G401 (cell line): ENCODE measurements at places on chromosomes 2 and 18.

- DNase-seq: no peak
Observed at GRCh38 chr2:231371430-231372054, 24.0 kb upstream of the B3GNT7 start.

DNA sequence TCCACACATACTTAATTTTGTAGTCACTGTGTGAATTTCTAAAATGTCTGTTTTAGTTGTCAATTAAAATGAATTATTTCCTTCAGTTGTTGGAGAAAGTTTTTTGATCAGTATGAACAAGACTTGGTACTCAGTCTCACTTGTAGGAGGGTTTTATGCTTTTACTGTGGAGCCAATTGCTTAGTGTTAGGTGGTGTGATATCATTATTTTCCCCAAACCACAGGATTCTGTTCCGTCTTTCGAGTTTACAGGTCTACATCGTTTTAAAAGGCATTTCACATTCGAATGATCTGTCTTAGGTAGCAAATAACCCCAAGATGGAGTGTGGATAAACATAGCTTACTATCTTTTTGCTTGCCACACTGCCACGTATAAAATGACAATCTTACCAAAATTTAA is 803.1 kb downstream of the SATB2 start:
- no peak for DNase-seq

GRCh38 chr2:10242451-10242850 is 60.3 kb upstream of the HPCAL1 start:
- DNase-seq: no peak

DNA sequence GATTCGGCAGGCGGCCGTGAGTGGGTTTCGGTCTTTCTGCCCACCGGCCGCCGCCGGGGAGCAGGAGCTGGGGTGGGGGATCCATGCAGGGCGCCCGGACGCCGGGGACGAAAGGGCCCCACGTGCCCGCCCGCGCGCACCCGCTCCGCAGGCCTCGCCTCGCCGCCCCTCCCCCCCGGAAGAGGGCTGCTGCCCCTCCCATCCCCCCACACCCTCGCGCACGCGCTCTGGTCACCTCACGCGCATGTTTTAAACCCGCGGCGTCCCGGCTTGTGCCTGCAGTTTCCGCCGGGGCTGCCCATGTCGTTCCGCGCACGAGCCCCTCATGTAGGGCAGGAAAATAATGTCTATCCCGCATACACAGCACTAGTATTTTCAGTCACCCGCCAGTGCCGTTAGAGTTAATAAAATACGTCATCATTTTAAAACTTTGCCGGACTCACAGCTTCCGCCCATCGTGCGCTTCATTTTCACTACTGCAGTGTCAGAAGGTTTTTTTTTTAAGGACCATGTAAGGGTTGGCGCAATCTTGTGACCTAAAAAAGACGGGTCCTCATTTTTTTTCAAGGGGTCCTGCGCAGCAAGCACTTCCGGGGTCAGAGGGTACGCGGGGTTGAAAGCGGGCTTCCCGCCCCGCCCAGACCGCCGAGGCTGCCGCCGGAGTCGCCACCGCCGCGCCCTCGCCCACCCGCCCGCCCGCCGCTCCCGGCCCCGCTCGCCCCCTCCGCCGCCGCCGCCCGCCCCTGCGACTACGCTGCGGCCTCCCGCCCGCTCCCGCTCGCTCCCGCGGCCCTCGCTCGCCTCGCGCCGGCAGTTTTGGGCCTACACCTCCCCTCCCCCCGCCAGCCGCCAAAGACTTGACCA is at the start of gene PCBP1:
Gene PCBP1 (plus strand): TSS at position 640 of the 864 bp plus-strand sequence. CDS start 267 bp downstream, outside the sequence.
- DNase-seq: peak; percentile 91

- DNase-seq: no peak
Observed at GRCh38 chr2:168530982-168531622, 75.0 kb downstream of the CERS6 start.
